ENCODE measurements at places on chromosomes 13 and 19.
A peak's percentile ranks its signal among the peaks of the same experiment; 100 is the strongest.

GRCh38 chr19:17333611-17334413 is 843 bp downstream of the ANO8 start:
- peak; percentile 71 for DNase-seq

- DNase-seq = no peak
Observed at GRCh38 chr13:112888238-112889111, 80.5 kb upstream of the MCF2L start.

DNA sequence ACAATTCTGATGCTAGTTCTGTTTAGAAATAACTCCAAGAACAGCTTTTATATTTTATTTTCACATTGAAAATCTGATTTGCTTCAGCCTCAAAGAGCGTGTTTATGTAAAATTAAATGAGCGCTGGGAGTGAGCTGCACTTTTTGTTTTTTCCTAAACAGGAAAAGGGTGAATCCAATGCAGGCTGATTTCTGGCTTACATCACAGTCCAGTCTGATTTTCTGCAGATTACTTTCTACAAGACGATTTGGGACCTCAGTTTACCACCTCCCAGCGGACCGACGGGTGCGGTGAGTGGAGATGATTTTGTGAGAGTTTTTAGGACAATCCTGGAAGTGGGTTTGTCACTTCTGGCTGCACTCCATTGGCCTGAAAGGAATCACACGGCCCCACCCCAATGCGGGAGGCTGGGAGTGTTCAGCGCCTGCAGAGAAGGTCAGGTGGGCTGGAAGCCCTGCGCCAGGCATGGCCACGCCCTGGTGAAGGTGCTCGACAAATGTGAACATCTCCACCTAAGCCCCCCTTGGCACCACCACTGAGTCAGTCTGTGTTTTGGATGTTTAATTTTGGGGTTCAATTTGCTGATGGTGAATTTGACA is 90.1 kb downstream of the ANKRD10 start:
- no peak for DNase-seq

GRCh38 chr13:98280176-98280510 is 103.1 kb upstream of the RNF113B start:
- no peak for DNase-seq

- DNase-seq = no peak
Observed at GRCh38 chr13:40812724-40813445, 23.5 kb downstream of the SLC25A15 start.

DNA sequence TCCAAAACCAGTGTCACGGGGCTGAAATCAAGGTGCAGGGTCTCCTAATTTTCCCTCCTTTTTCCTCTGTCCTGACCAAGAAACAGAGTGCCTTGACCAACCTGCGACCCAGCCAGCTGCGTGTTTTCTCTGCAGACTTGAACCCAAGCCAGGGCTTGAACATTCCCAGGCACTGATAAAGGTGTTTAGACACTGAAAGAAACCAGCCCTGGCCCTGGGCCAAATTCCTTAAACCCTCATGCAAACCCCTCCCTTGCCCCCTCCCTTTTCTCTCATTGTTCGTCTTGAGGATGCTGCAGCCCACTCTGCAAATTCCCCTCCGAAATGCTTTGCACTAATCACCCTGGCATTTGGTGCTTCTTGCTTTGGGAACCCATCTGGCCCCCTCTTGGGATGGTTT is 9.5 kb upstream of the FFAR2 start:
- DNase-seq = no peak

DNA sequence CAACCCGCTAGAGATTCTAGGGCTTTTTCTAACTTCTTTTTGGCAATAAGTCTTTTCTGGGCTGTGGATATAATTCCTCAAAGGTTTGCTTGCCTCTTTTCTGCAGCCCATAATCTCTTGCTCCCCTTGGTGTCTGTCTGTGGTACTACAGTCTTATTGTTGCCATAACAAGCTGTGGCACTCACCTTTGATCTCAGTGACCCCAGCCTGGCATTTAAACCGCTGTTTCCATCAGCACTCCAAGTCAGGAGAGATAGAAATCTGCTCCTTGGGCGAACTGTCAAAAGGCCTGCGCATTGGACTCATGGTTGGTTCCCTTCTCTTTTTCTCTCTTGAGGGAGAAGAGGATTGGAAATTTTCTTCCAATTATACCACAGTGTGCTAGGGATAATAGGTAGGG is 14.5 kb upstream of the MPHOSPH8 start:
- DNase-seq = peak; percentile 36

- DNase-seq = peak; percentile 59
Observed at GRCh38 chr13:23020246-23020843, 160.4 kb upstream of the SGCG start.

- no peak for DNase-seq
Observed at GRCh38 chr19:20271215-20271926, 104.4 kb downstream of the ZNF486 start.

GRCh38 chr13:75907044-75907443 is 270.9 kb downstream of the LMO7 start:
- no peak for DNase-seq

DNA sequence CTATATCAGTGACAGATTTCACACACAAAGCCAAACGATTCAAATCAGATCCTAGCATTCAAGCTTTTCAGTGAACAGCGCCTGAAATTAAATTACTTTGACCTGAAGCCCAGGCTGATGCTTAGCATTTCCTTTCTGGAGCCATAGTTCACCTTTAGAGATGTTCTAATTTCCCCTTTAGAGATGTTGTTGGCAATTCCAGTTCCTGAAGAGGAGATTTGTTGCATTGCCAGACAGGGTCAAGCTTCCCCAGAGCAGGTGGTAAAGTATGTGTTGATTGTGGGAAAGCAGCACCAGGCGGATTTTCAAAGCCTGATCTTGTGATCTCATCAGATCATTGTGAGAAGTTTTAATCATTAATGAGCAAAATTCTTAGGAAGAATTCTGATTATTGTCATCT is 609.8 kb upstream of the KLF12 start:
- no peak for DNase-seq

DNA sequence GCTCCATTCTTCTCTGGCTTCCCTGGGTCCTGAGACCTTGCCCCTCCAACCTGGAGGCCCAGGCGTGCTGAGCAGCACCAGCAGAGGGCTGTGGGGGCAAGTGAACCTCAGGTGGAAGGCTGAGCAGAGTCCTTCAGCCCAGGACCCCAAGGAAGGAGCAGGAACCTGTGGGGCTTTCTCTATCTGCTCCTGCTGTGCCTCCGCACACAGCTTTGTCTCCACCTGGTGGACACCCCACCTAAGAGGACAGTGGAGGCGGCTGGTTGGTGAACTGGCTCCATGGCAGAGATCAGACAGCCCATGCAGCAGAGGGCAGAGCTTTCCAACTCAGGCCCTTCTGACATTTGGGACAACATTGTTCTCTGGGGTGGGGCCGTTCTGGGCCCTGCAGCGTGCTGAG is 19.7 kb downstream of the ZFR2 start:
- DNase-seq = peak; percentile 34

- DNase-seq = no peak
Observed at GRCh38 chr13:113724016-113724758, 34.8 kb upstream of the TMEM255B start.

DNA sequence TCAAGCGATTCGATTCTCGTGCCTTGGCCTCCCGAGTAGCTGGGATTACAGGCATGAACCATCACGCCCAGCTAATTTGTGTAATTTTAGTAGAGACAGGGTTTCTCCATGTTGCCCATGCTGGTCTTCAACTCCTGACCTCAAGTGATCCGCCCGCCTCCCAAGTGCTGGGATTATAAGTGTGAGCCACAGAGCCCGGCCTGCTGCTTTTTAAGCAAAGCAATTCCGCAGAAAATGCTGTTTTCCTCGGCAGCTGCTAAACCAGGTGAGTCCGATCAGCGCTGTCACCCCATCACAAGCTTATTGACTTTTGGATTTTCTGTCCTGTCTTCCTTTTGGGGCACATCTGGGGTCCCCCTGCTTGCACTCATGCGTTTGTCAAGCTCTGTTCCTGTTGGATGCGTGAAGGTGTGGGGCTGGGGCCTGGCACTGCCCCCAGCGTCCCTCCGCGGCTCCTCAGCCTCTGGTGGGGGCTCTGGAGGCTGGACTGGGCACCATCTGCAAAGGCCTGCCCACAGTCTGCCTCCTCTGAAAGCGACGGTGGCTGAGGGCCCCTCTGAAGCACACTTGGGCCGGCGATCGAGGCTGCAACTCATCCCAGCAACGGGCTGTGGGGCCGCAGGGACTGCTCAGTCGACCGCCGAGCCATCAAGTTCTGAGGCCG is 25.7 kb downstream of the CEBPG start:
- no peak for DNase-seq
